ENCODE measurements at places on chromosomes 12 and 14. TPM values are rescaled to one million over a fixed set of nuclear protein-coding genes. Genes with fewer than 3 reads are reported as not detected.

The ADAM20 gene
- 0.69 TPM for total RNA-seq

The LETMD1 gene
- total RNA-seq, result 45.2 TPM

The SLC38A6 gene
- total RNA-seq, result 81.3 TPM

The EEF1AKMT3 gene
- total RNA-seq, result 3.4 TPM

The ABHD12B gene
- total RNA-seq, result not detected

The CCDC197 gene
- total RNA-seq, result not detected

The ADGRD1 gene
- total RNA-seq, result 0.67 TPM

The DENND5B gene
- 21.4 TPM for total RNA-seq

The CPNE8 gene
- 26.9 TPM for total RNA-seq

The SPIC gene
- total RNA-seq, result not detected

The BCL7A gene
- total RNA-seq, result 10.5 TPM

The SERPINA4 gene
- total RNA-seq, result not detected

The RERG gene
- not detected for total RNA-seq

The OASL gene
- 16.0 TPM for total RNA-seq

The KRT7 gene
- total RNA-seq, result 1.00 TPM

The B3GNT4 gene
- total RNA-seq, result 0.67 TPM

The NANOG gene
- not detected for total RNA-seq

The IAPP gene
- total RNA-seq, result not detected

The OR6C2 gene
- not detected for total RNA-seq

The KRT8 gene
- not detected for total RNA-seq

The COCH gene
- 0.31 TPM for total RNA-seq

The CLIP1 gene
- 90.9 TPM for total RNA-seq

The GRIP1 gene
- 1.5 TPM for total RNA-seq

The SH2B3 gene
- 18.6 TPM for total RNA-seq

The ERBB3 gene
- 172 TPM for total RNA-seq

The GPR135 gene
- total RNA-seq, result 2.7 TPM

The CTSG gene
- not detected for total RNA-seq

The NRIP2 gene
- total RNA-seq, result not detected

The COX8C gene
- total RNA-seq, result not detected

The USP44 gene
- total RNA-seq, result 1.5 TPM

The RAPGEF3 gene
- total RNA-seq, result not detected

The TMEM117 gene
- 14.7 TPM for total RNA-seq

Data from melanocyte of skin (primary cell).